ENCODE measurements at places on chromosomes 7 and 10.

- no peak for DNase-seq
Observed at GRCh38 chr7:126696256-126697038, 556.3 kb downstream of the GRM8 start.

GRCh38 chr10:110756876-110757275, 112.7 kb downstream of the RBM20 start:
- no peak for DNase-seq

DNA sequence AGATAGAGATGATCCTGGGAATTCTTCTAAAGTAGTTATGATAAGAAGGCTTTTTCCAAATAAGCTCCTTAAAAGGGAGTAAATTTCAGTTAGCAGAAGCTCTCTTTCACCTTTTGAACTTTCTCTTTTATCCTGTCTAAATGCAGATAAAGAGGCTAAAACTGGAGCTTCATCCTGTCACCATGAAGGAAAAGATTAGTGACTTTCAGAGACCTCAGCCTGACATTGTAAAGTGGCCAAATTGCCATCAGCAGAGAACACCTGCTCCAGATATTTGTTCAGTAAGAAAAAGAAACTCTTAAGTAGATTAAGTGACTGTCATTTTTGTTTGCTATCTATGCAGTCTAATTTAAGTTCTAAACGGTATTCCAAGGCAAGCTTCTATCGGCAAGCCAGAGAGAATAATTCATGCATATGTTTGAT, 18.3 kb downstream of the VWDE start:
- peak; percentile 37 for DNase-seq

DNA sequence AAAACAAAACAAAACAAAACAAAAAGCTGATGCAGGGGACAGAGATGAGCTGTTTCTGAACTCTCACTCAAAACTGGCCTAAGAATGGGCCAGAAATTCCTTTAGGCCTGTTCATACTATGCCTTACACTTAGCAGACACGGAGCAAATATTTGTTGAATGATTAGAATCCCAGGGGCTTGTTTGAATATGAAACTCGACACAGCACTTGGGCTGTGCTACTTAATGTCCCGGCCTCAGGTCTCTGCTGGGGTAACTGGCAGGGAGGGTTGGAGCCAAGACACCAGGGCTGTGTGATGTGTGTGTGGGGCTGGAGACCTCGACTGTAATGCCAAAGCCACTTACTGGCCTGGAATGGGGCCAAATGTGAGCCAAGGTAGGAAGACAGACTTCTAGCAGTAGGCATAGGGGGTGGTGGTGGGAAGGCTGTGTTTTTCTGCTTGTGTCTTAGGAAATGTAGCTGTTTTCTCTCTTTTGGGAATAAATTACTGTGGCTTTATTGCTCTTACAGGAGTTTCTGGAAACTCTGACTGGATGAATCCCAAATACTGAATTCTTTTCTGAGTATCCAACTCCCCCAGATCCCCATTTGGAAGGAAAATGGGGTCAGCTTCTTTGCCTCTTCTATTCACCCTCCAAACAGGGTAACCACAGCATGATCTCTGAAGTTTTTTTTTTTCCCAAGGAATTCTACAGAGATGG, 66.7 kb downstream of the EMX2 start:
- peak; percentile 3 for DNase-seq

- no peak for DNase-seq
Observed at GRCh38 chr10:3324612-3325038, 152.0 kb upstream of the PITRM1 start.

DNA sequence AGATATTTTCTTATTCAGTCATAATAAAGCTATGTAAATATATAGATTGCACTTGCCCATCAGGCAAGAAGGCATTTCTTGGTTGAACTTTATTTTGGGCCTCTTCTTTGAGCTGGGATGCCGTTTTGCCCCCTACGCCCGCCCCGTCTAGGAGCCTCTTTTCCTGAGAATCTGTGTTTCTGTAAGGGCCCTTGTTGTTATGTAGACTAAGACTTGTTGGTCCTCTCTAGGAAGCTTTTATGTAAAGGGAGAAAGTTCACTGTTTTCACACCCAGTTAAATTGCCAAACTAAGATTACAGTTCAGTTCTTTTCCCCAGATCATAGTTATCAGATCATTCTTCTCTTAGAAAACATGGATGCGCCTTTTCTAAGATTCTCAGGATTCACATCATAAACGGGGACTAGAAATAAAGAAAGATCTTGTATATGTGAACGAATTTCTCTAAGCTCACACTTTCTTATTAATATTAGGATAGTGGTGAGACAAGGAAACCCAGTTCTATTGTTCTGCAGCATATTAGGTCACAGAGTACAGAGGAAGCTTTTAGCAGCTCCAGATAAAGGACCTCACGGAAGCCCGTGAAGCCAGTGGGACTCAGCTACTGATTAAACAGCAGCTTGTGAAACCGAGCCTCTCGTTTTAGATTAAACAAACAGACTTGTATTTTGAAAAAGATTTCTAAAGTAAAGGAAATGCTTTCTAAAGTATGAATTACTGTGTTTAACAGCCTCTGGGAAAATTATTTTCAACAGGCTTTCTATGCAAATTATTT, 3.8 kb downstream of the LMTK2 start:
- DNase-seq = no peak

- DNase-seq = no peak
Observed at GRCh38 chr10:73991884-73992245, 6.1 kb upstream of the VCL start.

DNA sequence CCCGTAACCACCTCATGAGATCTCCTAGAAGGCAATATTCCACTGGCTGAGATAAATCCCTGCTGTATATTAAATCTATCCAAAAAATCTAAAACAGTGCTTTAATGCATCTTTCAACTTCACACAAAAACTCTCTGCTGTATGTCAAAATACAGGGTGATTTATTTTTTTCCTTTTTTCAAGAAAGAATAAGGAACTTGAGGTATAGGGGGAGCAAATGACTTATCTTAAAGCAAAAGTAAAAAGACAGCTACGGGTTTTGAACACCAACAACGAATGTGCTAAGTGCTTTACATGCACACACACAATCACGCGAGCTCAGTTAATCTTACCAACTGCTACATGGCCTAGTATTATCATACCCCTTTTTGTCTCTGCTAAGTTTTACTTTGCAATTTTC, 168.9 kb upstream of the PHF14 start:
- DNase-seq = no peak

GRCh38 chr7:34107276-34107675, 201.9 kb downstream of the BMPER start:
- no peak for DNase-seq

DNA sequence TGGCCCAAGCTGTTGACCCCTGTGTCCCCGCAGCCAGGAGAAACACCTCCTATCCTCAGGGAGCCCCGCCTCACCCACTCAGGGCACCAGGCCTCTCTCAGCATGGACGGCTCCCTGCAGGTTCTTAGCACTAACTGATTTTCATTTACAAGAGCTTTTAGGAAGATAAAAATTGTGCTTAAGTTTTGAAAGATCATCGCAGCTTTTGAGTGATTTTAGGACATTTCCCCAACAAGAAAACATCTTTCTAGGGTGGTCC, 22.1 kb downstream of the EBF3 start:
- DNase-seq = no peak

- DNase-seq = no peak
Observed at GRCh38 chr10:36157486-36157885, 515.4 kb upstream of the FZD8 start.

DNA sequence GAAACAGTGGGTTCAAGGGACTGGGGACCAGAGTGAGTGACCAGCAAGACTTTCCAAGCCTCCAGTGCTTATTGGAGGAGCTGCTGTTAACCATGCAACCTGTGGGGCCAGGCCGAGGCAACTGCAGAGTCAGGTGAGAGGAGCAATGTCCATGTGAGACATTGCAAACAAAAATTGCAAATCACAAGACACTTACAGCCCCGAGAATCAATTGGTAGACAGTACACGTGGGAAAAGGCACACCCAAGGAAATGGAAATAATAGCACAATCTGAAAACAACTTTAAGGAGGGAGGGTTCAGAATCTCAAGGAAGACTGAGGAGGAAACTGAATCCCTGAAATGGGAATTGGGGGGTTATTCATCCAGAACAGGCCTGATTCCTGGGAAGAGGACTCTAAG, 72.6 kb downstream of the GLRX3 start:
- DNase-seq = no peak

- DNase-seq = no peak
Observed at GRCh38 chr10:126808103-126808502, 97.1 kb upstream of the DOCK1 start.

GRCh38 chr7:462173-463103, 57.2 kb downstream of the PDGFA start:
- DNase-seq = no peak

GRCh38 chr7:134357486-134357885, 40.8 kb upstream of the SLC35B4 start:
- DNase-seq = no peak

- no peak for DNase-seq
Observed at GRCh38 chr7:95018021-95018420, 110.6 kb downstream of the PPP1R9A start.

- no peak for DNase-seq
Observed at GRCh38 chr10:86753051-86753450, 3.4 kb upstream of the BMPR1A start.

DNA sequence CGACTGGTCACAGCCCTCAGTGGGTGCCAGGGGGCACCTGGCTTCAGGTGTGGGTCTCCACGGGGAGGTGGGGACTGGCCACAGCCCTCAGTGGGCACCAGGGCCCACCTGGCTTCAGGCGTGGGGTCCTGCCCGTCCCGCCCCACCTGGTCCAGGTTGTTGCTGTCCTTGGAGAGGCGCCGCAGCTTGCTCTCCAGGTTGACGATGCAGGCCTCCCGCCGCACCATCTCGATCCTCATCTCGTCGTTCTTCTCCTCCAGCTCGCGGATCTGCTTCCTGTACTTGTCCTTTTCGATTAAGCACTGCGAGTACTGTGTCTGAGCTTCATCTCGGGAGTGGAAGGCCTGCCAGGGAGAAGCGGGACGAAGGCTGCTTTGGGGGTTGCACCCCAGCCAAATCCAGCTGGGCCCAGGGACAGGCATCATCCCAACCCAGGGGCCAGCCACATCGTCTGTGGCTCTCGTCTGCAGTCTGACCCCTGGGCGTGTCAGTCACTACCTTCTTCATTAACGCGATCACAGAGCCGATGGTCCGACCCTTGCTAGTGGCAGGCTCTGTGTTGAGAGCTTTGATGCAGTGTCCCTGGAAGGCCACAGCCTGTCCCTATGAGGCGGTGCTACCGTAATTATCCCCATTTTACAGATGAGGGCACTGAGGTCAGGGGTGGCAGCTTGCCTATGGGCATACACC, 92.9 kb upstream of the GNA12 start:
- DNase-seq = no peak

- no peak for DNase-seq
Observed at GRCh38 chr10:110617425-110618229, 26.5 kb upstream of the RBM20 start.

Data from NCI-H2029 treated with DMSO at 0.1 percent for 48 hours (cell line).